T-cell (primary cell): ENCODE measurements at places on chromosomes 3 and 15.

GRCh38 chr15:101168463-101168824, 83.4 kb downstream of the CHSY1 start:
- DNase-seq, result no peak

GRCh38 chr3:67415511-67415910, 238.9 kb downstream of the SUCLG2 start:
- DNase-seq, result no peak

- DNase-seq, result no peak
Measured at GRCh38 chr3:153219146-153219545, 57.1 kb downstream of the RAP2B start.

GRCh38 chr3:9280451-9281219, 31.2 kb upstream of the SRGAP3 start:
- no peak for DNase-seq

- DNase-seq, result no peak
Measured at GRCh38 chr15:36175741-36176291, 403.6 kb upstream of the CDIN1 start.

- no peak for DNase-seq
Measured at GRCh38 chr3:194748225-194748624, 62.5 kb downstream of the FAM43A start.

DNA sequence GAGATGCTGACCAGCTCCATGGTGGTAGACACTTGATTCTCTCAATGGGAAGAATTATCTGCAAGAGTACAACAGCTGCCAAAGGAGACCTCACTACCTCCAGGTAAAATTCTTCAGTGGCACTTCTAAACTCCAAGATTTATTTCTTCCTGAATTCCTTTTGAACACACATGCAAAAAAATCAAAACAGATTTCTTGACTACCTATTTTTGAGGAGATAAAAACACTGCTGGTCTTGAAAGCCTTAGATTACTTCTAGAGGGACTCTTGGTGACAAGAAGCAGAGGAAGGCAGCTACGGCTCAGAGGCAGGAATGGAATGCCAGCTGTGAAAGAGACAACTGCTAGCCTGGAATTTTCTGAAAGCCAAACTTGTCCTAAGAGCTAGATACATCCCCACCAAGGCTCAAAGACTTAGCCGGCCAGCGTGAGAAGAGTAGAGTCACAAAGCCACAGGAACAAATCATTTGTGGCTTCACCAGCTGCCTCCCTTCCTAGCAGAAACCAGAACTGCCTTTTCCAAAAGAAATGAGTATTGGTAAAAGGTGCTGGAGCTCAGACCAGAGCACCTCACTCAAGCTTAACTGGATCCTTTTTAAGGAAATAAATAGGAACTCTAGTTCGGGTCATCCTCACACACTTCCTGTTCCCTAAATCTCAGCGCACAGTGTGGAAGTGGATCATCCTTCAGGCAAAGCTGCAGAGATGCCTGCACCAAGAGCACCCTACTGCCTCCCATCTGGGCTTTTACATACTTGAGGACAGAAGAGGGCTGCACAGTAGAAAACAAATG, 32.6 kb downstream of the CLK3 start:
- no peak for DNase-seq

DNA sequence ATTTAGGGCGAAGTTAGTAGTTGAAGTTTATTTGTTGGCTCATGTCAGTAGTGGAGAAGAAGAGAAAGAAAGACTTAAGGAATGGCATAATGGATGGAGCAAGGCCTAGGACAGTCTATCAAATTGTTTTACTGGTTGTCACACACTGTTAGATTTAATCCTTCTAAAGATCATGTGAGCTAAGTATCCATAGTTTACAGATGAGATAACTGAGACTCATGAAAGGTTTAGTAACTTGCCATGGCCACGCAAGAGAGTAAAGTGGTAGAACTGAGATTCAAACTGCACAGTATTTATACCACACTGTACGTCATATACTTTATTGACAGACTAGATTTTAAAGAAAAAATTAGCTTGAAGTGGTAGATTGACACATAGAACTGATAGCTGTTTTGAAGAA, 11.4 kb downstream of the SPRED1 start:
- DNase-seq, result no peak

- DNase-seq, result no peak
Measured at GRCh38 chr15:89168316-89168833, 53.0 kb downstream of the RLBP1 start.

DNA sequence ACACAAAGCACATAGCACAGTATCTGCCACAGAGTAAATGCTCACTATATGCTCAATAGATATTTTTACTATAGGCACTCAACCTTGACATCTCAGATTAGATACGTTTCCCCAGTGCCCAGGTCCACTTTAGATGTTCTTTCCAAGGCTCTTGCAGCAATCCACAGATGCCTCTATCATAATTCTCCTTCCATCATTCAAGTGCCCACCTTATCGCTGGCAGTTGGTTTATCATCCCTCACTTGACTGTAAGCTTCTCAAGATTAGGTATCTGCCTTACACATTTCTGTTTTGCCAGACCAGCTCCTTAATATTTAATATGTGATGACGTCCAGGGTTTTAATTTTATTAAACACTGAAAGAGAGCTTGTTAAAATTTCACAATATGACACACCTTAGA, 8.6 kb downstream of the NCEH1 start:
- no peak for DNase-seq

DNA sequence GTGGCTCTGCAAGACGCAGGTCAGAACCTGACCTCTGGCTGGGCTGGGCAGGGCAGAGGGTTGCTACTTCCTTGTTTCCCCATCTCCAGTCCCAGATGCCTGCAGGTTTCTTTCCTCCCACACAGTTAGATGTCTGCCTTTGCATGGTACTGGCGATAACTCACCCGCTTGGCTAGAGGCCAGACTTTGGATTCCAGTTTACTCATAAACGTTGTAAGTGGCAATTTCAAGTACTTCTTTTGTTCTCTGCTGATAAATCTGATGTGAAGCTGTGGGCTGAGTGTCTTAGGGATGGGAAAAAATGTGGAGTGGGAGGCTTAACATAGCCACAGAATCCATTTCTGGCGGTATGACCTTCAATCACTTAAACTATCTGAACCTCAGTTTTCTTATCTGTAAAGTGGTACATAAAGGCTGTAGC, 194.2 kb downstream of the EBLN2 start:
- DNase-seq, result no peak

DNA sequence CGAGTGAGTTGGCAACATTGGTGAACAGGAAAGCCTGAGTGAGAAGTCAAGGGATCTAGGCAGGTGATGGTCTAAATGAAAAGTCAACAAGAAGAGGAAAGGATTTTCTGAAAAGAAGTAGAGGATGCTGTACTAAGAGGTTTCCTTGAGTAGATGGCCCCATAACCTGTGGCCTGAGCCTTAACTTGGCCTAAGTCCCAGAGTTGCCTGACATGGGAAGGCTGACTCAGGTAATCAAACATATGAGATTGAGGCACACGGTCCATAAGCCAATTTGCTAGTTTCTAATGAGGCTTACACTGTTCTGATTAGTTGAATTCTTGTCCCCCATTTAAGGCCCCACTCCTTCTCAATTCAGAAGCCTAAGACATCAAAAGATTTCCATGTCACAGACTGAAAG, 262.5 kb upstream of the LMCD1 start:
- no peak for DNase-seq
